SK-MEL-5 (cell line): ENCODE measurements at places on chromosomes 5 and 9.

- DNase-seq, result no peak
Measured at GRCh38 chr9:14747111-14747510, 24.6 kb upstream of the CER1 start.

DNA sequence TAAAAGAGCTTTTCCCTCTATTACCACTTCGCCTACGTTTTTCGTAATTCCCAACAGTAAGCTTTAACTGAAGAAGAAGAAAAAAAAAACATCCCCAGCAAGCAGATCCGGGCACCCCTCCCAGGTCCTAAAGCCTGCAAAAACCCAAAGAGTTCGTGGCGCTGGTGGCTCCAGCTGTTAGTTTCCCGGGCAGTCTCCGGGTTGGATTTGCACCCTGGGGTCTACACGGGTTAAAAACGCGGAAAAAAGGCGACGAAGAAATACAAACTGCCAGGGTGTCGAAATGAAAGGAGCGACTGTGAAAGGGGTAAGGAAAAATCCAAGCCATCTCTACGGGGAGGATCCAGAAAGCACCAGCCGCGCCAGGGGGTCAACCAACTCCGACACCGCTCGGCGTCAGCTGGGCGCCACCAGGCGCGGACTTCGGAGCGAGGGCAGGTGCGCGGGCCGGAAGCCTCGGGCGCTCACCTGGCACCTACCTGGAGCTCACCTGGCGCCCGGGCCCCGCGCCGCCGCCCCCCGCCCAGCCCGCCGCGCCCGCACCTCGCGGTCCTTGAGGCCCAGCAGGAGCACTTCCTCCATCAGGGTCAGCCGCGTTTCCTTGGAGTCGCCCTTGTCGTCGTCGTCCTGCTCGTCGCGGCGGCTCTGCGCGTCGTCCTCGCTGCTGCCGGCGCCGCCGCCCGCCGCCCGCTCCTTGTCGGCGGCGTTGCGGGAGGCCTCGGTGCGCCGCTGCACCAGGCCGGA lies 680 bp downstream of the GOLPH3 start:
- DNase-seq, result peak; percentile 87

- DNase-seq, result no peak
Measured at GRCh38 chr5:25851301-25851700, 1187.1 kb downstream of the CDH9 start.

DNA sequence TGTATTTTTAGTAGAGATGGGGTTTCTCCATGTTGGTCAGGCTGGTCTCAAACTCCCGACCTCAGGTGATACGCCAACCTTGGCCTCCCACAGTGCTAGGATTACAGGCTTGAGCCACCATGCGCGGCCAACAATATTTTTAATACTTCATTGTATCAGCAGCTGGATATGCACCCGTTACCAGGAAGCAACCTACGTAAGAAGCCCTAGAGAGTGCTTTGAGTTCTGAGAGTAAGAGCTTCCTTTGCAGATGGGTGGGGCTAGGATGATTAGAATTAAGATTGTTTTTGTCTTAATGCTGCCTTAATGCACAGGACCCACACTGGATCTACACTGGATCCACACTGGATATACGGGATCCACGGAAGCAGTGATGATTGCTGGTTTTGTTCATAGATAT lies 123.9 kb upstream of the ABCA1 start:
- DNase-seq, result no peak

- no peak for DNase-seq
Measured at GRCh38 chr9:137314561-137315560, 12.8 kb upstream of the NRARP start.

- DNase-seq, result no peak
Measured at GRCh38 chr5:14491015-14491915, 90.3 kb upstream of the OTULINL start.

- no peak for DNase-seq
Measured at GRCh38 chr5:146944764-146945616, 66.4 kb upstream of the PPP2R2B start.

DNA sequence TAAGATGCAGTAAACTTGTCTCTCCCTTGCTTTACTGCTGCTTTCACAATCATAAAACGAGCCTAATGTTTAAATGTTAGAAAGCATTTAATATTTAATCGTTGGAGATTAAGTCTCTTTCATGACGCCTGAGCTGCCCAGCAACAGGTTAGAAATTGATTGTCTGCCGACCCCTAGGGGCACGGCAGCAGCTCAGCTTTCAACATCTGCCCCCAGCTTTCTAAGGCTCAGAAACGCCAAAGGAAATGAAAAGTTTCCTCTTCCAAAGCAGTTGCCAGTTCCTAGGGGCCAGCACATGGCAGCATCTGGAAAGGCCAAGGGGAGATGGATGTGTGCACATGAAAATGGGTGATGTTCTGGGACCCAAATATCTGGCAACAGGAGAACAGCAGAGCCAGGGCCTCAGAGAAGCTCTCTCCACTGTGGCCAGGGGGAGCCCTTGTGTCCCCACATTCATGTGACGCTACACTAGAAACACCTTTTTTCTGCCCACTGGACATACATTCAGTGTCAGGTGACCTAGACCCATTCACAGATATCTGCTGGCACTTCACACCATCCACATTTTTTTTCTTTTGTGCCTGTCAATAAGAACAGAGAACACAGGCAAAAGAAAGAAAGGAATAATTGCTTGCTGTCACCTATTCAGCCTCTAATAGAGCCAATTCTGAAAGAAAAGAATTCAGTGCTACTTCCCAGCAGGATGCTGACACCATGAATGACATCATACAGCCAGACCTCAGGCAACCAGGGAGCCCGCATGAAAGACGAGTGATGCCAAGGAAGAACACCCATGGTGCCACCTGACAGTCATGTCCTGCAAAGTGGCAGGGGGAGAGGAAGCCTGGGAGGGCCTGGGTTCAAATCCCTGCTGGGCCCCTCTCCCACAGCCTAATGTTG lies 205.0 kb upstream of the TAS2R1 start:
- peak; percentile 20 for DNase-seq

- peak; percentile 72 for DNase-seq
Measured at GRCh38 chr9:108953983-108954574, 19.9 kb downstream of the ABITRAM start.

GRCh38 chr9:99221266-99221620 lies 499 bp downstream of the ALG2 start:
- DNase-seq, result no peak

- DNase-seq, result no peak
Measured at GRCh38 chr5:160491438-160491837, 69.8 kb downstream of the PTTG1 start.

GRCh38 chr5:6788956-6789649 lies 75.9 kb downstream of the TENT4A start:
- DNase-seq, result no peak

DNA sequence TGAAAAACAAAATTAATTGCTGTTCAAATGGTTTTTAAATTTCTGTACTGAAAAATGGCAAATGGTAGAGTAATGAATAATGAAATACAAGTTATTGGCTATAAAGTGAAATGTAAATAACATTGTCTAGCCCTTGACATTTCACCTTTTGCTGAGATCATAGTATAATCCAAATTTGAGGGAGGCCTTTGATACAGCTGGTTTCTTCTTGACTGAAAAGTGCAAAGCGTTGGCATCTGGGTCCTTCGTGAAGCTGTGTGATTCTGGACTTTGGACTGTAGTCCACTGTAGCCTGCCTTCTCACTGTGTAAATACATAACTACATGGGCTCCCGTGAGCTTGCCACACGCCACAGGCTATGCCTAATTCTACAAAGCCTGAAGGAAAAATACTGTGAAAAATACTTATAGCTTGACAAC lies 52.3 kb downstream of the ARHGEF28 start:
- DNase-seq, result no peak

- no peak for DNase-seq
Measured at GRCh38 chr5:138459311-138459933, 5.9 kb upstream of the EGR1 start.

GRCh38 chr5:42951293-42951840 lies 88.8 kb downstream of the ANXA2R start:
- no peak for DNase-seq
